Astrocyte of the spinal cord (primary cell): ENCODE measurements at places on chromosomes 12 and 14.

- DNase-seq: no peak
These were observed 16.1 kb downstream of the FSCB start for GRCh38 chr14:44490966-44491365.

GRCh38 chr12:2265461-2266167 is 212.8 kb downstream of the CACNA1C start:
- peak; percentile 77 for DNase-seq

GRCh38 chr12:89215196-89215595 is 137.1 kb downstream of the DUSP6 start:
- DNase-seq: no peak

- no peak for DNase-seq
These were observed 1054.3 kb downstream of the VRK1 start for GRCh38 chr14:97851428-97851995.

- DNase-seq: peak; percentile 29
These were observed 139.9 kb downstream of the GRIP1 start for GRCh38 chr12:66538970-66539369.

GRCh38 chr12:15532364-15532977 is 210.2 kb downstream of the PTPRO start:
- peak; percentile 76 for DNase-seq

DNA sequence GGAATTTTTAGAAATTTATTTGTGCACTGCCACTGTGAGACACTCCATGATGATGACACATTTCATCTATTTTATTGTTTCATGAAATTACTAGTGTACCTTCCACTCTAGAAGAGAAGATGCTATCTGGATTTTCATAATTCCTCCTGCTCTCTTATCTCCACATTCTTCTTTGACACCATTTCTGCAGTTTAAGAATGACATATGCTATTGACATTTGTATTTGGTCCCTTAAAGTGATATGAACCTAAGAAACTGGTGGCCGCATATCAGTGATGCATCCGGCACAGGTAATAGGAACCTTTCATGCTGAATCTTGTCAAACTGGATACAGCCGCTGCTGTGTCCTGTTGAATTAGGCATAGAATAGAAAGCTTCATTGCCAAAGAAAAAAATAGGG is 696.3 kb downstream of the TMEM121 start:
- DNase-seq: no peak

- no peak for DNase-seq
These were observed 7.9 kb upstream of the TMBIM6 start for GRCh38 chr12:49733219-49734017.

GRCh38 chr12:45987340-45987727 is 3.0 kb downstream of the SCAF11 start:
- no peak for DNase-seq

DNA sequence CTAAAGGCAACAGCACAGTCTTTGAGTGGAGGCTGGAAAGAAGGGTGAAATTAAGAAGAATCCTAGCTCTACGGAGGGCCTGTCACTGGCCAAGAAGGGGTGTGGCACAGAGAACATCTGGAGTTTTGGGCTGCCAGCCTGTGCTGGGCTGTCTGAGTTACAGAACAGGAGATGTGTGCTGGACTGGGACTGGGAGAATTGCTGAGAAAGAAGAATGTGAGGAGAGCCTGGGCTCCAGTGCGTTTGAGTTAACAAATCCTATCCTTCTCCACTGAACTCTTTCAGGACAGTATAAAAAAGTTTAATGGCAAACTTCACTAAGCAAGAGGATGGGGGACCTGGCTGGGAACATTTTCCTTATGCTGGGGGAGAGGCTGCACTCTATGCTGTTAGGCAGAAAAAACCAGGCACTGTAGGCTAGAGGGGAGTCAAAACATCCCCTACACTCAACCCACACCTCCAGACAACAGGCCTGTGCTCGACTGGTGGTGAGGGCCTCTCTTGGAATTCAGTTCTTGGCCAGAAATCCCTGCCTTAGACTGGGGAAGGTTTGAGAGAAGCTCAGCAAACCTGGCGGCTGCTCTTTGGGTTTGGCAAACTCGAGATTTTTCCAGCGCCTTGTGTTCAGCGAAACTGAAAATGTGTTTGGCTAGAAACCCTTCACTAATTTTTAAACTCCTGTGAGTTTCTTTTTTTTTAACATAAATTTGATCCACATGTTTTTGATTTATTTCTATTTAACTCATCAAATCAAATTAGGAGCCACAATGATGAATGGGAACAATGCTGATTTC is 217.3 kb downstream of the MON2 start:
- peak; percentile 63 for DNase-seq

GRCh38 chr12:98485792-98486340 is 29.5 kb upstream of the TMPO start:
- DNase-seq: no peak

DNA sequence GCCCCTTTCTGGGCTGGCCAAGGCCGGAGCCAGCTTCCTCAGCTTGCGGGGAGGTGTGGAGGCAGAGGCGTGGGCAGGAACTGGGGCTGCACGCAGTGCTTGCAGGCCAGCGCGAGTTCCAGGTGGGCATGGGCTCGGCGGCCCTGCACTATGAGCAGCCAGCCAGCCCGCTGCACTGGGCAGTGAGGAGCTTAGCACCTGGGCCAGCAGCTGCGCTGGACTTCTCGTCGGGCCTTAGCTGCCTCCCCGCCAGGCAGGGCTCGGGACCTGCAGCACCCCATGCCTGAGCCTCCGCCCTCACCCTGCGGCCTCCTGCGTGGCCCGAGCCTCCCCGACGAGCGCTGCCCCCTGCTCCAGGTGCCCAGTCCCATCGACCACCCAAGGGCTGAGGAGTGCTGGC is 42.0 kb downstream of the TMTC2 start:
- no peak for DNase-seq

DNA sequence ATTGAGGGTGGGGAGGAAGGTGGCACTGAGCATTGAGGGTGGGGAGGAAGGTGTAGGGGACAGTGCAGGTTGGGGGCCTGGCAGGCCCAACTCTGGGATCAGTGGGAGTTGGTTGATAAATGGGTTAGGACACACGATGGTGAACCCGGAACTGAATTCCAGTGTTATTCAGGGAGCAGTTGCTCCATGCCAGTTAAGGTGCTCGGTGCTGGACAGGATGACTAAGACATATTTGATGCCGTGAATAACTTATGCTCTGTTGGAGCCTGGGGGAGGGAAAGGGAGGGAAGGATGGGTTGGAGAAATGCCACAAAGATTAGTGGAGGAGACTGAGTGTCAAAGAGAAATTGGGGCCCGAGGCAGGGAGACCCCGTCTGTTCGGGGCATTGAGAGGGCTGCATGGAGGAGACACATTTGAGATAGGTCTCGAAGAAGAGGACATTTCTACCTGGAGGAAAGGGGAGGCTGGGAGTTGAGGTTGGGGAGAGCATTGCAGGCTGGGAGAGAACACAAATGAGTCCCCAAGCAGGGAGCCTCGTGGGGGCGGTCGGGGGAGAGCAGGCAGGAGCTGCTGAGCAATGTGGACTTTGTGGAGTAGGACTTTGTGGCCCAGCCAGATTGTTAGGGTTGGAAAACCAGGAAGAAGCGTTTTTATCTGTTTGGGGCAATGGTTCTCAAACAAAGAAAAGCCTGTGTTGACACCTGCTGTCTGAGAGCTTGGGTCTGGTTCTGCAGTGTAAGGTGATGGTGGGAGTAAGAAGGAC is 65.3 kb downstream of the IQSEC3 start:
- no peak for DNase-seq

DNA sequence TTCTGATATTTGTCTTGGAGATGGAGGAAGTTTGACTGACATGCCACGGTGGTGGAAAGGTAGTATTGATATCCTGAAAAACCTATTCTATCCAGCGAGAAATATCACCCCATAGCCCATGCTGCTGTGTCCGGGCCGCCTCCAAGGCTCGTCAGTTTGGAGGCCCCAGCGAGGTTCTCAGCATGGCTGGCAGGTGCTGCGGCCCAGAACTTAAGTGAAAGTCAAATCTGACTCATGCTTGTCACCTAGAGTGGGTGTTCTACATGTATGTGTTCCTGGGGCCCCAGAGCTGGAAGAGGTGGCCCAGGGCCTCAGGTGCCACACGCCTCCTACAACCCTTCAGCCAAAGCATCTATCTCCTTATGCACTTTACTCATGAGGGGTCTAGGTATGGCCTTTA is 92.9 kb downstream of the GCH1 start:
- no peak for DNase-seq

DNA sequence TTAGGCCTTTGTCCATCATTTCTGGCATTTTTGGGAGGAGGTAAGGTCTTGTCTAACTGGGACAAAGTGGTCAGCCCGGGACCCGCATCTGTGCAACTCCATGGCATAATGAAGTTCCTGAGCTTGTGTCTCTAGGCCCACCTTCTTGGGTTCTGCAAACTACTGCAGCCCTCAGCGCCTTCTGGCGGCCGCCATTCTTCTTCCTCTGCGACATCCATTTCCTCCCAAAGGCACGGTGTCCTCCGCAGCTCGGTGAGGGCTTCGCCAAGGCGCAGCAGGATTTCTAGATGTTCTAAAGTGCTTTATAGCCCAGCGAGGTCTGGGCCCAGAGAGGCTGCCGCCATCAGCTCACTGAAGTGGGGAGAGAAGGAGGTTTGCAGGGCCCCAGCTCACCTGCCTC is 134.4 kb upstream of the OR4E1 start:
- DNase-seq: no peak

DNA sequence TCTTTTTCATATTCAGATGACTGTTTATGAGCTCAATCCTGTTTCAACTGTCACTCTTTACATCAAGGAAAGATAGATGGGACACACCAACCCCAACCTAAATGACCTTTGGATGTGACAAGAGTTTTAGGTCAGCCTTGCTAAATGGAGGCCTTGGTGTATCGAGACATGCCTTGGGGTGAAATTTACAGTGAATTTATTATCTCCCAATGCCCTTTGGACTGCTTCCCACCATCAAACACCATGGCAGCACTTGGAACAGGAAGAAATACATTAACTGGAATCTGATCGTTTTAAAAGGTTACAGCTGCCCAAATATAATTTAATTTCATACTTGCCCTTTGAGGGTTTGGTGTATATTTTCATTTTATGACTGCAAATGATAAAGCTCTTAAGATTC is 327.6 kb downstream of the SOX5 start:
- DNase-seq: no peak

- no peak for DNase-seq
These were observed 31.9 kb downstream of the NOPCHAP1 start for GRCh38 chr12:105018012-105018411.
